T1000 (cell line): ENCODE measurements at places on chromosomes 3 and 15.

DNA sequence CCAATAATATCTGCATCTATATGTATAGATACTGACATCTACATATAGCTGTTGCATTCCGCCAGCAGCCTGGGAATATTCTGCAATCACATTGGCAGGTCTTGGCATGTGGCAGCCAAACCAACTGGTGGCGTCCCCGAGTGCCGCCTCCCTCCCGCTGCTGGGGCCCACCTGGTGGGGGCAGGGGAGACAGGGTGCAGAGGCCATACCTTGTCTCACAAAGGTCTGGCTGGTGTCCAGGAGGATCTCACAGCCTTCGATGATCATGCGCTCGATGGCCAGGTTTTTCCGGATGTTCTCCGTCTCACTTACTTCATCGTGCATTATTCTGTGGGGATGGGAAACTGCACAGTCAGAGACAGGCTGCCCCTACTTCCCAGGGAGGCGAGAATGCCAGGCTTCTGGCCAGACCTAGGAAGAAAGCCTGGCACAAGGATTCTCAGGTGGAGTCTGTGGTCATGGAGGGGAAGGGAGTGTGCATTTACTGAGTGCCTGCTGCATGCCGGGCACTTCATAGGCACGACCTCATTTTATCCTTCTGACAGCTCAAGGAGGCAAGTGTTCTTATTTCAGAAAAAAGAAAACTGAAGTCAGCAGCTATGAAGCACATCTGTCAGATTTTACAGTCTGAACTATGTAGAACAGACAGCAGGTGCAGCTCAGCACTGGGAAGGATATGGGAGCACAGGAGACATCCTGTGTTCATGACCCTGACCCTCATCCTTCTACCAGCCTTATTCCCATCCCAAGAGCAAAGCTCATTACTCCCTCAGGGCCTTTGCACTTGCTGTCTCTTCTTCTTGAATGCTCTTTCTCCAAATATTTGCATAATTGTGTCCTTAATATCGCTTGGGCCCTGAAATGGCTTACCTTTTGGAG, 62.8 kb downstream of the RASGRF1 start:
- DNase-seq: no peak

- DNase-seq: no peak
Measured at GRCh38 chr15:80635953-80636352, 59.2 kb upstream of the ABHD17C start.

GRCh38 chr15:41888662-41889253, 5.1 kb downstream of the SPTBN5 start:
- no peak for DNase-seq

- peak; percentile 78 for DNase-seq
Measured at GRCh38 chr15:66701422-66702034, 508 bp upstream of the SMAD6 start.

DNA sequence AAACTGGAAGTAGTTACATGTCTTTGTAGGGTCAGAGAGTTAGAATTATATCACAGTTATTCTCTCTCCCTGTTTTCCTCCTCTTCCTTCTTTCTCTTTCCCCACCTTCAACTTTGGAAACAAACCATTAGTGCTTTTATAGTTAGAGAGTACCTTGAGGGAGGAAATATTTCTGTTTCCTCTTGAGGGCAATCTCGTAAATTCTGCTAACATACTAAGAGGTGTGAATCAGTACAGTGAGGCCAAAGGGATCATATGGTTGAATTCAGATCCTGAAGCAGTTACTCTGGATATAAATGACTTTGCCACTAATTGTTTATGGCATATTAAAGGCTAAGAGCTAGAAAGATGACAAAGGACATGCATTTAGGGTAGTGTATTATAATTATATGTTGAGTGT, 60.3 kb upstream of the CCNL1 start:
- DNase-seq: no peak

- DNase-seq: no peak
Measured at GRCh38 chr15:92449476-92449875, 55.8 kb downstream of the ST8SIA2 start.

DNA sequence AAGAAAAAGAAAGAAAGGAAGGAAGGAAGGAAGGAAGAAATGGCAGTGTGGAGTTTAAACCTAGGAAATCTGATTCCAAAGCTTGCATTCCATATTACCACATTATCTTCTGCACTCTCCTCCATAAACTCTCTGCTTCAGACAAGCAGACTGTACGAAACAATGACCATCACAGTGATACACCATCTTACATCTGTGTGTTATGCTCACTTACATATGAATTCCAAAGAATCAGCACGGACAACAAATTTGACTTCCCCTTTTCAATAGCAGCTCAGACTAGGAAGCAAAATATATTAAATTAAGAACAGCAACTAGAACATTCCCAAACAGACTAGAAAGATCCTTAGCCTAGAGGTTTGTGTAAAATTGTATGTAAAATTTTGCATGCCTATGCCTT, 18.0 kb upstream of the PPM1L start:
- DNase-seq: no peak

- DNase-seq: peak; percentile 10
Measured at GRCh38 chr3:67526246-67526645, 128.2 kb downstream of the SUCLG2 start.

DNA sequence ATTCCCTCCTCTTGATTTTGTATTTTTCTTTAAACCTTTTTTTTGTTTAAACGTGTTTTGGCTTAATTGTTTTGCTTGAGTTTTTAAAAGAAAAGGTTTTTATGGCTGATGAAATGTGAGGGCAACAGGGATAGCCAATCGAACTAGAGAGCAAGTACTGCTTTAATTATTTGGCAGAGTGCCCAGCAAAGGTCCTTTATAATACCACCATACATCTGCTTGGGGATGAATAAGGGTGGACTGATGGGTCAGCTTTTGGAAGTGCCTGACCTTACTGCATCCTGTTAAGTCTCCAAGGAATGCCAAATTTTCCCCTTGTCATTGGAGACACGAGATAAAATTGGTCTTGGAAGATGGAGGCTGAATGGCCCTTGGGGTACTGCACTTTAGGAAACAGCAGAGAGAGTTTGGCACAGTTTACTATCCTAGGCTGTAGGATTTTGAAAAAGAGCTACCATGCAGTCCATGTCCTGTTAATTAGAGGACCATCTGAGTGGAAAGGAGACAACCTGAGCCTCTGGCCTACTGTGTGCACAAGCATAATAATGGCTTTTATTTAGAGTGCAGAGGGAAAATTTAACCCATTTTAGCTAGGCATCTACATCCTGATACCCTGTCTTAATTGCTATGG, 19.8 kb upstream of the MTHFS start:
- no peak for DNase-seq

- DNase-seq: no peak
Measured at GRCh38 chr15:72220687-72221086, 10.3 kb downstream of the PKM start.

GRCh38 chr3:143831208-143831607, 17.1 kb downstream of the SLC9A9 start:
- no peak for DNase-seq

- no peak for DNase-seq
Measured at GRCh38 chr3:193772422-193772763, 179.4 kb downstream of the OPA1 start.

GRCh38 chr15:68205558-68205944, 419 bp upstream of the CALML4 start:
- DNase-seq: no peak

DNA sequence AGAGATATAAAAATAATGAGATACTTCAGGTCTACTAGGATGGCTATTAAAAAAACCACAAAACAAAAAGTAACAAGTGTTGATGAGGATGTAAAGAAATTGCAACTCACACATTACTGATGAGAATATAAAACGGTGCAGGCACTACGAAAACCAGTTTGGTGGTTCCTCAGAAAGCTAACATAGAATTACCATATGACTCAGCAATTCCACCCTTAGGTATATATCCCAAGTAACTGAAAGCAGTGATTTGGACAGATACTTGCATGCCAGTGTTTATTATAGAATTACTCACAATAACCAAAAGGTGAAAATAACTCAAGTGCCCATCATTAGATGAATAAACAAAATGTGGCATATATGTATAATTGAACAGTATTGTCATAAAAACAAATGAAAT, 87.5 kb upstream of the MELTF start:
- DNase-seq: no peak

DNA sequence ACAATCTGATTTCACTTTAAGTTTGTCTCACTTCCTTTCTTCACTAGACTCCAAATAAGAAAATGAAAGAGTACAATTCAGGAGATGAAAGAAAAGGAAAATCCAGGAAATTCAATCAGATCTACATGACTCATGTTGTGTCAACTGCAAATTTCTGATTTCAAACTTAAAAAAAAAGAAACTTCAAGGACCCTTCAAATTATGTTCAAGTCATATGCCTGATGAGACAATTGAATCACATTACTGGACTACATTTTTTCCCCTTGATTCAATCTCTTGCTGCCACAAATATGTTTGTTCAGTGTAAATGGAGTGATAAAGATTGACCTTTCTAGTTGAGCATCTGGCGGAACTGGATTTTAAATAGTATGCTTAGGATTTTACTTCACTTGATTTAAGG, 37.4 kb downstream of the FRMD5 start:
- DNase-seq: no peak

DNA sequence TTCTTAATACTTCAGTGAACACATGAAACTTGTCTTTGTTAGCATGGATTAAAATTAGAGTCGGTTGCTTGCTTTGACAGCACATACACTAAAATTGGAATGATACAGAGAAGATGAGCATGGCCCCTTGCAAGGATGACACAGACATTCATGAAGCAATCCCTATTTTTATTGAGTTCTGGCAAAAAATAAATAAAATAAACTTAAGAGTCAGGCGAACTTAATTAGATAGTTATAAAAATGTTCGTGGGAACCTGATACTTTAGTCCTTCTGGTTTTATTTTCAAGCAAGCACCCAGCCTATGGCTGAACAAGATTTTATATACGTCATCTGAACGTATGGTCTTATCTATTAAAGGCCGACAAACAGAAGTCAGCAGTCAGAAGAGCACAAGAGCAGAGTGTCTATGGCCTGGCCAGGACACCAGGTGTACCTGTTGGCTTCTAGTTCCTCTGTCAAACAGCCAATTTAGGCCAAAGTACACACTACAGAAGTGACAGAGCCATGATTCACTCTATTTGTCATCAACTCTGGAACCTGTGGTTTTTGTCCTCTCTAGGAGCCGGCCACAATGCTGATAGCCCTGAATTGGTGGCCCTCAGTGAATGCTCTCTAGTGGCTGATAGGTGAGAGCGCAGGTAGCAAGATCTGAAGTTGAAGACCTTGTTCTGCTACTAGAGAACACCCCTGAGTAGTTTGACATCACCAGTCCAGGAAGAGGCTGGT, 64.3 kb downstream of the LEO1 start:
- no peak for DNase-seq

GRCh38 chr3:65532215-65532614, 506.5 kb downstream of the MAGI1 start:
- DNase-seq: no peak

- no peak for DNase-seq
Measured at GRCh38 chr3:149077628-149078027, 8.7 kb downstream of the HLTF start.

DNA sequence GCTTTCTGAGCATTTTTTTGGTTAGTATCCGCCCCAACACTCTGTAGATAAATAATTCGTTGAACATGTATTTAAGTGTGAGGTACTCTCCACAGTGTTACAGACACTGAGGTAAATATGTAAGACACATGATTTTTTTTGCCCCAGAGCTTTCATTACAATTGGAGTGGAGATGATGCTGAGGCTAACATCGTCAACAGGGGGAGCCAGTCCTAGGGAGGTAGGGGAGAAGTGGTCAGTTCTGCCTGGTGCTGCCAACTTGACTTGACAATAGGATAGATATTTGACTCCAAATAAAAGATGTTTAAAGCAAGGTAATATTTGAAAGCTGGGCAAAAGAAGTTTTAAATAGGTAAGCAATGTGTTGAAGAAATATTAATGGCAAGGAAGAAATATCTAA, 295.7 kb downstream of the UNC13C start:
- DNase-seq: no peak

- DNase-seq: no peak
Measured at GRCh38 chr15:73851689-73852088, 21.7 kb upstream of the TBC1D21 start.

GRCh38 chr3:46586738-46587246, 20.7 kb upstream of the LRRC2 start:
- no peak for DNase-seq

- DNase-seq: no peak
Measured at GRCh38 chr15:73366766-73367623, 1.8 kb downstream of the HCN4 start.

DNA sequence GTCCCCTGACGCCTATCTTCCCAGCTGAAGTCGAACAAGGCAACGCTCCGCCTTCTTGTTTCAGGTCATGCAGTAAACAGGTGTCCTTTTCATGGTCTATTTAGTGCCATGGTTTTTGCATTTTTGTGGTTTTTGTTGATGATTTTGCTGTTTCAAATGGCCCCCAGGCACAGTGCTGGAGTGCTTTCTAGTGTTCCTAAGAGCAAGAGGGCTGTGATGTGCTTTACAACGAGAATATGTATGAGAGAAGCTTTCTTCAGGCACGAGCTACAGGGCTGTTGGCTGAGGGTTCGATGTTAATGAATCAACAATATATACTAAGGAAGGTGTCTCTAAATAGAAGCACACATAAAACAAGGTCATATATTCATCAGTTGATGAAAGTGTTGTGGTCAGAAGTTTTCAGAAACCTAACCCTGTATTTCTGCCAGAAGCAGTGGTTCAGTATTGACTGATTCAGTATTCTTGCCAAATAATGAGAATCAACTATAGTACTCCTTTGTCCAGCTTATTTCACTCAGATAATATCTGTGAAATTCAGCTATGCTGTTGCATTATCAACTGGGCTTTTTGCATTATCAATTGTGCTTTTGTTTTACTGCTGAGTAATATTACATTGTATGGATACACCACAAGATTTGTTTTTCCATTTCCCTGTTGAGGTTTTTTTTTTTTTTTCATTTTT, 18.5 kb downstream of the LIMD1 start:
- no peak for DNase-seq

GRCh38 chr3:122415762-122416654, at the start of gene WDR5B:
Gene WDR5B, minus strand, starts transcription at chr3:122416062. Its CDS starts 534 bp downstream, at chr3:122415528.
- no peak for DNase-seq

DNA sequence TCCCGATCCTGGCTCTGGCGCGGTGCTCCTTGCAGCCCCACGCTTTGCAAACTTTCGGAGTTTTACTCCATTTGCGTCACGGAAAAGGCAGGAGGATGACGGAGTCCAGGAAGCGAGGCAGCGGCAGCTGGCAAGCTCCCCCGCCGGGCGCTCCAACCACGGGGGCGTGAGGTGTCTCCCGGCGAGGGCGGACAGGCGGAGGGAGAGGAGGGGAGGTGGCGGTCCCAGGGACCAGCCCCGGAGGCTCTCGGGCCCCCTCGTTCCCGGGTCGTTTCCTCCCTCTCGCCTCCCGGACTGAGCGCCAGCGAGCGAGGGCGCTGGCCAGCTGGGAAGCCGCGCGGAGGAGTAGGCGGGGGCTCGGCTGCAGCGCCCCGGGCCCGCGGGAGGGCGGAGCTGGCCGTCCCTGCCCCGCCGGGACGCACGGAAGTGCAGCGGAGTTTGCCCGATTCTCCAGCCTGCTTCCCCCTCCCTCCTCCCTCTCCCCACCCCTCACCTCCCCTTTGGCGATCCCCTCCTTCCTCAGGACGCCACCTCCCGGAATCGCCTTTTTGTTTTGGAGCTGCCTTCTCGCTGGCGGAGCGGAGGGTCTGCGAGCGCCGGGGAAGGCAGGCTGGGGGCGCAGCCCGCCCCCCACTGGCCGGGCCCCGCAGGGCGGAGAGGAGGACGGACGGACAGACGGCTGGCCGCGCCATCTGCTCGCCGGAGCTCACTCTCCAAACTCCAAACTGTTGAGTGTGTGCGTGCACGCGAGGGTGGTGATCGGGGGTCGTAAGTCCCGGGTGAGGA, at the start of gene SNX33:
SNX33 (plus strand) TSS at position 543 of the 786 bp plus-strand sequence. CDS start 1,191 bp downstream, outside the sequence.
- peak; percentile 53 for DNase-seq
